ENCODE measurements at places on chromosomes 7 and 10.

DNA sequence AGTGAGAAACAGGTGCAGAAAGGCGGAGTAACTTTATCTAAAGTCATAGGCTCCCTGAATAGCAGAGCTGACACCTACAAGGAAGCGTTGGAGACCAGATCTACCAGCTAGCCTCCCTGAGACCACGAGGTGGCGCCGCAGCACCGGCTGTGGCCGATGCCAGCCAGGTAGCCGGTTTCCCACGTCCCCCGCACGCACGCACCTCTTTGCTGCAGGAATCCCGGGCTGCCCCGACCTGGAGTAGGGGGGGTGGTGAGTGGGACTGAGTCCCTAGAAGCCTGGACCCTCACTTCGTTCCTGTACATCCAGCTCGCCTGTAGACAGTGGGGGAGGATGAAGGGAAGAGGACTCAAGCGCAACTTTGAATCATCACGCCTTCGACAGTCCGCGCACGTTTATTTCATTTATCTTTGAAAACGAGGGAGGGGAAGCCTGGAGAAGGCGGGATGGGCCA is 3.7 kb downstream of the ELOVL3 start:
- peak; percentile 69 for DNase-seq

- DNase-seq: no peak
Observed at GRCh38 chr10:59830601-59831259, 75.6 kb downstream of the CCDC6 start.

DNA sequence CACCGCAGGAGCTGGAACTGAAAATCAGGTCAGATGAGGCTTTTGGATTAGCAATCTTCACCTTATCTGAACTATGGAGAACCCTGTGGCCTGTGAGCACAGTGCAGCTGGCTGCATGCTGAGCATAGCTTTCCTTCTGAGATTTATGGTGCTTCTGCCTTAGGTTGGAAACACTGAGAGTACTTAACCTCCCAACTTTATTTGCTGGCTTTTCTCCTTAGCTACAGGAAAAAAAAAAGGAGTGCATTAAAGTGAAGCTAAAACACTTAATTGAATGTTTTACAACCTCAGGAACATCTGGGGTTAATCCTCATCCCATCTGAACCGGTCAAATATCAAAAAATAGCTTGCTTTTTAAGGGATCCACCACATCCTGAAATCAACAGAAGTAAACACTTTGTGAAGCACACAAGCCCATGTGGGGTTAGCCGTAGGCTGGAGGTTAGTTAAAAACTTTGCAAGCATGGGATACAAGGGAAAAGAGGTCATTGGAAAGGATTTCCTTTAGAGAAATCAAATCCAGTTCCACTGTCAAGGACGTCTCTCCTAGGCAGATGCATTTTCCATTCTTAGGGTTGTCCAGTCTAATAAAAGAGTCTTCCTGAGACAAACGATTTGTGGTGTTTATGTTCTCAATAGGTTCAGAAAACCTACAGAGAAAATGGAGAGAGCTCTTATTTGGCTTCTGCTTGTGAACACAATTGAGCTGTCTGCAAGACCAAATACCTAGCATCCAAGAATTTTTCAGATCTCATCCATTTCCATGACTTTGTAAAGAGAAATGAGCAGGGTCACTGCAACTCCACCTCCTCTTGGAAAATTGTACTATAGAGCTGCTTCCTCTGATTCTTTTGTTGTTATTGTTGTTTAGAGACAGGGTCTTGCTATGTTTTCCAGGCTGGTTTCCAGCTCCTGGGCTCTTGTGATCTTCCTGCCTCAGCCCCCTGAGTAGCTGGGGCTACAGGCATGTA is 470.4 kb upstream of the IGFBP3 start:
- no peak for DNase-seq

- DNase-seq: no peak
Observed at GRCh38 chr10:70722820-70723424, 50.6 kb downstream of the ADAMTS14 start.

DNA sequence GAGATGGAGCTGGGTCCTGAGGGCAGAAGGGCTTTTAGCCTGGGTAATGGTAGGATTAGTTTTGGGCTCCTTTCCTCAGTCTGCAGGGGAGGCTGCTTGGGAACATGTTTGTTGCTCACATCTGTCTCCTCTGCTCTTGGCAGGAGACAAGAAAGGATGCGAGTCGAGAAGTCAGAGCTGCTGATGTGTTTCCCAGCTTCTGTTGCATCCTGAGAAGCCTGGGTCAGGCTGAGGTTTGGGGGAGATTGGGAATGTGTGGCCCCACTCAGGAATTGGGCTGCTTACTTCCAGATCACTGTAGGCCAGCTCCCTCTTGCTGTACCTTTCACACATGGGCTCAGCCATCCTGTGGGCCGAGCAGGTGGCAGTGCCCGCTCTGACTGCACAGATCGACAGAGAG is 79.2 kb downstream of the CCNY start:
- DNase-seq: no peak

GRCh38 chr10:76051007-76051936 is 619.8 kb downstream of the LRMDA start:
- DNase-seq: no peak

GRCh38 chr7:9488555-9488954 is 1055.1 kb downstream of the NXPH1 start:
- DNase-seq: no peak

DNA sequence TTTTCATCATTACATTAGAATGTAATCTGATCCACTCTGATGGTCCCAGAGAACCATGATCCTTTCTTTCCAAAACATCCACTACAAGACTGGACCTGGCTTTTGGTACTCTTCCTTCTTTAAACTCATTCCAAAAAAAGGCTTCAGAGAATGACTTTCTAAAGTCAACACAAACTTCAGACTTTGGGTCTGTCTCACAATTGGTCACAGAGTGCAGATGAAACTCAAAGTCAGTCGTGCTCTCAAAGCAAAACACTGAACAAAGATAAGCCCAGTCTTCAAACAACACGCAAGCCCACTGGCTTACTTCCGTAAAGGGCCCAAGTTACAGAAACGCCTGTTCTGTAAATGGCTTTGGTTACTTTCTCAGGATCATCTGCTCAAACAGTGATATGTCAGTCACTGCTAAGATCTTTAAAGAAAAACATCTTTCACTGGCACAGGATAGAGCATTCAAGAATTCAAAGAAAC is 250.9 kb upstream of the MKLN1 start:
- DNase-seq: no peak

DNA sequence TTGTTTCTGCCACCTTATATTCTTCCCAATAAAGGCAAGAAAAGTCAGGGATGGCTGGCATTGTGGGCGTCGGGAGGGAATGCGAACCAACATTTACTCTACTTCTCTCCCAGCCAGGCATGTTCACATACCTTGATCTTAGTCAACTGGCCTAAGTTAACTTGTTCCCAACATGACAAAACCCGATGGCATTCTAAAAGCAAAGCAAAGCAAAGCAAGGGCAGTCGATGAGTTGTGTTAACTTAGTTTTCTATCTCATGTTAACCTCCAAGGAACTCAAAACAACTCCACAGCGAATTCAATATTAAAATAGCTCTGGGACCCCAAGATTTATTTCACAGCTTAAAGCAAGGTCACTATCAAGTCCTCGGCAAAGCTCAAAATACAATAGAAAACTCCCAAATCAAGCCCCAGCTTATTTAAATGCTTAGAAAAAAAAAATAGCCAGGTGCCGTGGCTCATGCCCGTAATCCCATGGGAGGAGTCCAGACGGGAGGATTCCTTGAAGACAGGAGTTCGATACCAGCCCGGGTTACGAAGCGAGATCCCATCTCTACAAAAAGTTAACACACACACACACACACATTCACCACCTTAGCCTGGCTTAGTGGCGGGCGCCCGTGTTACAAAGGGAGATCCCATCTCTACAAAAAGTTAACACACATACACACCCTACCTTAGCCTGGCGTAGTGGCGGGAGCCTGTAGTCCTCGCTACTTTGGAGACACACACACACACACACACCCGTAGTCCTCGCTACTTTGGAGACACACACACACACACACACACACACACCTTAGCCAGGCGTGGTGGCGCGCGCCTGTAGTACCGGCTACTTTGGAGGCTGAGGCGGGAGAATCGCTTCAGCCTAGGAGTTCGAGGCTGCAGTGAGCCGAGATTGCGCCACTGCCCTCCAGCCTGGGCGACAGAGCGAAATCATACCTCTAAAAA is 901 bp upstream of the CCNY start:
- no peak for DNase-seq

DNA sequence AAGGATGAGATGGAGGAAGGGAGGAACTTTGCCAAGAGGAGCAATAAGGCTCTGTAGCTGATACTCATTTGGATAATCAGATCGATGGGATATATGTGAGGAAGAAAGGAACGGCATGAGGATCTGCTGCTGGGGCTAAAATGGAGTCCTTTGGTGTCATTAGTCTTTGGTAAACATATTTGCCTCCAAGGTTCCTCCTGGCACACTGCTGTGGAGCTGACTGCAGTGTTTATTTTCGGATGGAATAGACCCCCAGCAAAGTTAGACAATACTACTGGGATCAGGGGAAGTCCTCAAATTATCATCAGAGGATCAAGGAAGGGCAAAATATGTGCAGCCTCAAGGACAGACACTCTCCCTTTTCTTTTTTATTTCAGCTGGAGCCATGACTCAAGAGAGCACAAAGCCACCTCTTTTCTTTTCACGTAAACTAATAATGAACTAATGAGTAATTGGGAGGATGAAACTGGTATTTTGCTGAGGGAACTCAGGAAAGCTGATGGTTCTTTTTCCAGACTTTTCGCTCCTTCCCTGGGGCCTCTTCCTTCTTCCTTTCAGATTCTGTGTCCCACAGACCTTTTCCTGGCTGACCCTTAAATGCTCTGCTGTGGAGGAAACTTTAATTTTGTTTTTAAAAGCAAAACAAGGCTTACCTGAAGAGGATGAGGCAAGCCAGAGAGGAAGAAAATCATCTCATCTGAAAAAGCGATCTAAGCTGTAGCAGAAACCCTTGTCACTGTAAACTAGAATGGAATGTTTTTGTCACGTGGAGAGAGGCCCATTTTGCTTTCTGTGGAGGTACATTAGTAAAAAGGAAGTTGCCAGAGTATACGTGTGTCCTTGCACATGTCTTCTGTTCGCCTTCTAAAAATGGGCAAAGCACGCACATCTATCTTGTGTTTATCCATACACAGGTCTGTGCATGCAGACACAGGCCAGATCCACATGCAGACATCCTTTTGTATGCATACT is 33.3 kb downstream of the LRMDA start:
- no peak for DNase-seq

GRCh38 chr10:47453141-47454007 is 30.5 kb downstream of the ANXA8 start:
- no peak for DNase-seq

GRCh38 chr10:71621231-71622153 is 98.1 kb downstream of the C10orf105 start:
- no peak for DNase-seq

GRCh38 chr7:38942431-38943051 is 33.5 kb upstream of the VPS41 start:
- no peak for DNase-seq

DNA sequence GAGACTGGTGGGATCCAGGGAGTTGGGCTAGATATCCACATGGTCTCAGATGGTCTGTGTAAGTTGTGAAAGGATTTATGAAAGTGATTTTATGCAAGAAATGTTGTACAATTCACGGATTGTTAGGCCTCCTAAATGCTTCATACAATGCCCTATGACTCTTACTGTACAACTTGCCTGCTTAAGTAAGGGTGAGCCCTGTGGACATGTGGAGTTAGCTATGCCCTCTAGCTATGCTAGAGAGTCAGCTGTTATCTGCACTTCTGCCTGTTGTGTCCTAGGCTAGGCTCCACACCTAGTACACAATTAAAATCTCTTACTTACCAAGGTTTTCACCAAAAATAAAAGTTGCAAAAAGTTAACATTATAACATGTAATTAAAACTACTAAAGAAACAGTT is 1.7 kb upstream of the CFAP43 start:
- no peak for DNase-seq

DNA sequence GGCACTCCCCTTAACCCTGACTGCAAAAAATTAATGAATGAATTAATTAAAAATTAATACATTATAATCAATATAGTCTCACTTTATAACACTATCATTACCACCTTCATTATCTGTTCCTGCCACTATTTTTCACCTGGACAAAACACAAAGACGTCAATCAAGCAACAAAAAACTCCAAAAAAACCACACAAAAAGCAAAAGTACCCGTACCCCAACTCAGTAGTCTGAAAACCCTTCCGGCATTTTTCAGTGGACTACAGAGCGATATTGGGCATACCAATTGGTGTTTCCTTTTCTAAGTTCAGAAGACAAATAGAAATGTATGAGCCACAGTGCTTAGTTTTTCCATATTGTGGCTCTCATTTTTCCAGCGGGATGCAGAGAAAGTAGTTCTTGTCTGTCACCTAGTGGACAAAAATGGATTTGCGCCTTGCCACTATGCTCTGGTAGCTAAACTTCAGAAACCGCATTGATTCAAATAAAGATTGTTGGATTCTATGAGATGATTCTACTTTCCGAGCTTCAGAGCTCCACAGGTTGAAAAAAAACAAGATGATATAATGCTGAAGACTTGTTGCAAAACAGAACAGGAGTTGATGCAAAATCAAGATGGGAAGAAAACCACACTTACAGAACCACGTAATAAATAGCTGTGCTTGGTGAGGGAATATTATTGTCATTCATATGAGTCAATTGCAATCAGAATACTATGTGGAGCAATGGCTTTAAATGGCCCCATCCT is 50.6 kb upstream of the ITGB1 start:
- no peak for DNase-seq

- no peak for DNase-seq
Observed at GRCh38 chr10:59944339-59944935, 38.1 kb upstream of the CCDC6 start.

Measured in stimulated activated CD4-positive, alpha-beta T cell treated with anti-CD3 and anti-CD28 coated beads, TNF-alpha, amount 100 ng/mL, for 1 hour (primary cell).